ENCODE measurements at places on chromosomes 12 and 14.

- DNase-seq, result no peak
Observed at GRCh38 chr14:94617988-94618822, 6.0 kb downstream of the SERPINA3 start.

DNA sequence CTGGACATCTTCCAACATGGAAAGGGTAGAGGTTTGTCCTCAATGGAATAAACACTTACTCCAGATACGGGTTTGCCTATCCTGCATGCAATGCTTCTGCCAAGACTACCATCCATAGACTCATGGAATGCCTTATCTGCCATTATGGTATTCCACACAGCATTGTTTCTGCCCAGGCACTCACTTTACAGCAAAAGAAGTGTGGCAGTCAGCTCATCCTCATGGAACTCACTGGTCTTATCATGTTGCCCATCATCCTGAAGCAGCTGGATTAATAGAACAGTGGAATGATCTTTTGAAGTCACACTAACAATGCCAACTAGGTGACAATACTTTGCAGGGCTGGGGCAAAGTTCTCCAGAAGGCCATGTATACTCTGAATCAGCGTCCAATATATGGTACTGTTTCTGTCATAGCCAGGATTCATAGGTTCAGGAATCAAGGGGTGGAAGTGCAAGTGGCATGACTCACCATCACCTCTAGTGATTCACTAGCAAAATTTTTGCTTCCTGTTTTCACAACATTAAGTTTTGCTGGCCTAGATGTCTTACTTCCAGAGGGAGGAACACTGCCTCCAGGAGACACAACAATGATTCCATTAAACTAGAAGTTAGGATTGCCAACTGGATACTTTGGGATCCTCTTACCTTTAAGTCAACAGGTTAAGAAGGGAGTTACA is 140.4 kb downstream of the SLC35F4 start:
- DNase-seq, result no peak

- DNase-seq, result no peak
Observed at GRCh38 chr14:103072595-103073366, 11.2 kb upstream of the LBHD2 start.

DNA sequence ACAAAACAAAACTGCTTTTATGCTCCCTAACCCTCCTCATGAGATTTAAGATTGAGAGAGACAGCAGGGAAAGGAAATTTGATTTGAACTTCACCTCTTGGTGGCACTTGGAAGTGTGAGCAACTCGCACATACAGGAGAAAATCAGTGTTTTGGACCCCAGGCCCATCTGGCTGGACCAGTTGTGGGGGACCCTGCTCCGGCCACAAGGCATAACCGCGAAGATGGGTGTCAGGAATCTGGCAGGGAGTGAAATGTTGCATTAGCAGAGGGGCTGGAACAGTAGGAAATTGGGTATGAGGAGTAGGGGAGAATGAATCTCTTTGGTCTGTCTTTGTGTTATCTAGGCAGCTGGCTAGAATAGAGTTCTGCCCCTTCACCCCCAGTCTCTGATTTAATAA is 1.2 kb downstream of the CIROP start:
- DNase-seq, result no peak

All from hepatic stellate cell (primary cell).